ENCODE measurements at places on chromosomes 3 and 15.
A peak's percentile ranks its signal among the peaks of the same experiment; 100 is the strongest.

DNA sequence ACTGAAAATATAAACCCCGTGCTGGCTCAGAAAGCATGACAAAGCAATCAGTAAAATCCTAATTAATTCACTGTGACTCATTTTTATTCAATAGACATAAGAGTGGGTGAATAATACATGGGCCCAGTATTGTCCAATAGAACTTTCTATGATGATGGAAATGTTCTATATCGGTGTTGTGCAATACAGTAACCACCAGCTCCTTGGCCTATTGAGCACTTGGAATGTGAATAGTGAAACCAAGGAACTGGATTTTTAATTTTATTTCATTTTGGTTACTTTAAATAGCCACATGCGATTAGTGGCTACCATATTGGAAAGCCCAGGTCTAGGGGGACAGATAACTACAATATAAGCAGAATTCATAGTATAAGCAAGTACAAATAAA lies 69.8 kb upstream of the PPP2R3A start:
- no peak for DNase-seq

- DNase-seq, result no peak
These were observed 25.5 kb upstream of the ATP8B4 start for GRCh38 chr15:50144341-50145120.

DNA sequence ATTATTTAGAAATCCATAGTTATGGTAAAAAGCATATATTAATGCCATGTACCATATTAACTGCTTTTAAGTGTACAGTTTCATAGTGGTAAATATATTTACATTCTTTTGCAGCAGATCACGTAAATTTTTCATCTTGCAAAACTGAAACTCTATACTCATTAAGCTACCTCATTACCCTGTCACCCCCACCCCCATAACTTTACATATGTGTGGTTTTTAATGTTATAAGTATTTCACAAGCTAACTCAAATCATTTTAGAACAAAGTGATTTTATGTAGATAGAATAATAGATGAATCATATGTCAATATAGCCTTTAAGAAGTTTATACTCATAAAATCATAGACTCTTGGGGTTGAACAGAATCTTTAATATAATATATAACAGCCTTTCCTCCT lies 7.1 kb upstream of the TP63 start:
- no peak for DNase-seq

- DNase-seq, result no peak
These were observed 429.4 kb downstream of the EDEM1 start for GRCh38 chr3:5616873-5617272.

DNA sequence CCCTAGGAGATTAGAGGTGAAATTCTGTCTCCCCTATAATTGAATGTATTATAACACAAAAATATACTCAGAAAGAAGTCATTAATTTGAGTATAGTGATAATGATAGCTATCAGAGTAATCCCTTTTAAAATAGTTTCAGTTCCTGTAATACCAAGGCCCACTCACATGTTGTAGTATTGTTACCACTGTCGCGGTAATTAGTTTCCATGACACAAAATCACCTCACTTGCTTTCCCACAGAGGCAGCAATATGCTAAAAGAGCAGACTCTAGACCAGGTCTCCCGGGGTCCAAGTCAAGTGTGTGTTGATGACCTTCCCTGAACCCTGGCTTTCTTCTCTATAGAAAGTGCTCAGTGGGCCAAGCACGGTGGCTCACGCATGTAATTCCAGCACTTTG lies 39.5 kb upstream of the NSMCE3 start:
- no peak for DNase-seq

GRCh38 chr15:90435652-90436337 lies 47.8 kb downstream of the IQGAP1 start:
- no peak for DNase-seq

- peak; percentile 9 for DNase-seq
These were observed 24.8 kb downstream of the AADAC start for GRCh38 chr3:151838574-151839312.

GRCh38 chr3:76040946-76041345 lies 255.6 kb upstream of the ZNF717 start:
- DNase-seq, result no peak

DNA sequence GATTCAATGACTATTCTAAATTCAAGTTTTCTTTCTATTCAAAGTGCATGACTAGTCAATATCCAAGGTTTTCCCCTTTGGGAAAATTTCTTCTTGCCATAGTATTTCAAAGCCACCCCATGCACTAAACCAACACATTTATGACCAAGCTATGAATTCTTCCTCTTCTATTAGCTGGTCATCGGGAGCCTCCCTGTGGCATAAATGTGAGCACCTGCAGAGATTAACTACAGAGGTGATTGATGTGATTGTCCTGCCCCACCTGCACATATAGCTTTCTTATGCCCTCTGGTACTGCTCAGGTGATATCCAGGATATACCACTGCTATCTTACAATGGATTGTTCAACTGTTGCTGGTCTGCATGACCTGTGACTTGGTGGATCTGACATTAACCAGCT lies 694.9 kb downstream of the ZBBX start:
- no peak for DNase-seq

GRCh38 chr3:94716326-94717018 lies 653.6 kb downstream of the NSUN3 start:
- DNase-seq, result no peak

- no peak for DNase-seq
These were observed 81.8 kb downstream of the WWTR1 start for GRCh38 chr3:149575961-149576564.

GRCh38 chr15:70488941-70489848 lies 274.2 kb downstream of the UACA start:
- DNase-seq, result no peak

DNA sequence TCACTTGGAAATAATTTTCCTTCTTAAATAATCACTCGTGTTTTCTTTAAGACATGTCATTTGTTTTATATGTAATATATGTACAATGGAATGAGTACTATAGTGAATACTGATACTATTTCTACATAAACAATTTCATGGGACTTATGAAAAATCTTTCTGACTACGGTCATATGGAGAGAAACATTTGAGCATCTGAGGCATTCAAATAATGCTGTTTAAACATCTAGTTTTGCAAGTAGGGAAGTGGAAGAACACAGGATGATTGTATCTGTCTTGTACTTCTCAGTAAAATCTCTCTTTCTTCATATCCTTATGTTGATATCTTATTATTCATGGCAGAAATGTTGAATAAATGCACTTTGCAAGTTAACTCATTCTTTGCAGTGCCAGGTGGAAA lies 599.5 kb upstream of the KCNMB2 start:
- no peak for DNase-seq

- no peak for DNase-seq
These were observed 156.6 kb downstream of the NR1D2 start for GRCh38 chr3:24101676-24102168.

DNA sequence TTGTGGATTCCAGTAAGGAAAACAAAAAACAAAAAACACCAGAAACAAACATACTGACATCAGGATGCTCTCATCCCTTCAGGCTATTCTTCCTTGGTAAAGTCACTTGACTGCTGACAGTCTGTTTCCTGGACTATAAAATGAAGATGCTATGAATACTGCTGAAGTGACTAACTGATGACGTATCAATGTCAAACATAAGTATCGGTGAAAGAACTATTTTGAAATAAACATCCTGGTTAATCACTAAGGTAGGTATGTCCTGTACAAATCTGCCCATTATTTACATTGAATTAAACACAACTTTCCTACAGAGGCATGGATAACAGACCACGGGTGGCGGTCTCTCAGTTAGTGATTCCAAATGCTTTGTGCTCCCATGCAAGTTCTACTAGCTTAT lies 45.9 kb downstream of the CHAC1 start:
- no peak for DNase-seq

DNA sequence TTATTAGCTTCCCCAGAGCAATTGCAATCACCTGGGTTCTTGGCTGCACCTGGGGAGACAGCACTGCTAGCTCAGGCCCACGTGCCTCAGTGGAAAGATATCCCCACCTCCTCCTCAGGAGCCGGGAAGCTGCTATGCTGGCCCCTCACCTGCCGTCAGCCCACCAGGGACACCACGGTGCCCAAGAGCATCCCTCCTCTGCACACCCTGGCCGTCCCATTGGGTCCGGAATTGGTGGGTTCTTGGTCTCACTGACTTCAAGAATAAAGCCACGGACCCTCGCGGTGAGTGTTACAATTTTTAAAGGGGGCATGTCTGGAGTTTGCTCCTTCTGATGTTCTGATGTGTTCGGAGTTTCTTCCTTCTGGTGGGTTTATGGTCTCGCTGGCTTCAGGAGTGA lies 72.3 kb upstream of the MEF2A start:
- no peak for DNase-seq

- no peak for DNase-seq
These were observed 871.8 kb upstream of the NR2F2 start for GRCh38 chr15:95458721-95459120.

- no peak for DNase-seq
These were observed 6.0 kb upstream of the LIPH start for GRCh38 chr3:185558395-185558794.

DNA sequence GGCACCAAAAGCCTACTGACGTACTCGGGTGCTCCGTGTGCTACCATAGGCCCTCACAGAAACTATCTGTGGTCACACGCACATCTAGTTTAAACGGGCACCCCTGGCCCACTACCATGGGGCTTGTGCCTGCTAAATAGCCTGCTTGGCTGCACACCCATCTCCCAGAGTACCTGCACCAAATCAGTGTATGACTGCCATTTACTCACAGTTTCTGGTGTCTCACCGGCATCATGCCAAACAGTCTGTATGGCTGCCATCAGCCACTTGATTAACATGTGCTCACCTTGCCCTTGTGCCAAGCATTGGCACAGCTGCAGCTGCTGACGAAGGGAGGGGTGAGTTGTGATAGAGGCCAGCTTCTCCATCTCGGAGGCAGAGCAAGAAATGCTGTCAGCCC lies 232.7 kb downstream of the IGSF11 start:
- no peak for DNase-seq

DNA sequence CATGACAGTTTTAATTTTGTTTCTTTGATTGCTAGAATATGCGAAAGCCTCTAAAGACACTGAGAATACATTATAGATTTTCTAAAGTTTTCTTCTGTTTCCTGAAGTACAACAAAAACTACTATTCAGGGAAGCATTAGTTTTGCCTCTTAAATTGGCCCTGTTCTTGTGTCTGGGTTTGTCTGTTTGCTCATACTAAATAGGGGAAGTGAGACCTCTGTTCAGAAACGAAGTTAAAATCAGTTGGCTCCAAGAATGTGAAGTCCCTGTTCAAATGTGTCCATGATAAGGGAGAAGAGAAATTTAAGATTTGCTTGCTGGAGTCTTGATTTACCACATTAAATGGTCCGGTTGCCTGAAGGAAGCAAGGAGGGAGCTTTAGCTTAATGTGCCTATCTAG lies 327.3 kb upstream of the GBE1 start:
- DNase-seq, result no peak

GRCh38 chr3:14283092-14283812 lies 104.6 kb downstream of the LSM3 start:
- DNase-seq, result no peak

DNA sequence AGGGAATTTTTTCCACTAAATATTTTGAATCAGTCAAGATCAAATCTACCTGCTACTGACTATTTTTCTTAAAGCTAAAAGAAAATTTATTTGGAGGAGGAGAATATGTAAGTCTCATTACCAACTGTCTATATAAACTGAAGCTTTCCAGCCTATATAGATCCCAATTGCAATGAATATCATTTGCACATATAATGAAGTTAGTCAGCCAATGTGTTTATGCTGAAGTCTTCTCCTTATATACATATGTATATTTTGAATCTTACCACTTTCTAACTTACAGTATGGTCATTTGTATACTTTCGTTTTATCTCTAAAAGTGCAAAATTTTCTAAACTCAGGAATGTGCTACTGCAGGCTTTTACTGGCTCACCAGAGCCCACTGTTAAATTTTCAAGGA lies 136.5 kb downstream of the SYNPR start:
- DNase-seq, result no peak

- no peak for DNase-seq
These were observed 35.1 kb downstream of the EAF1 start for GRCh38 chr3:15462451-15462850.

DNA sequence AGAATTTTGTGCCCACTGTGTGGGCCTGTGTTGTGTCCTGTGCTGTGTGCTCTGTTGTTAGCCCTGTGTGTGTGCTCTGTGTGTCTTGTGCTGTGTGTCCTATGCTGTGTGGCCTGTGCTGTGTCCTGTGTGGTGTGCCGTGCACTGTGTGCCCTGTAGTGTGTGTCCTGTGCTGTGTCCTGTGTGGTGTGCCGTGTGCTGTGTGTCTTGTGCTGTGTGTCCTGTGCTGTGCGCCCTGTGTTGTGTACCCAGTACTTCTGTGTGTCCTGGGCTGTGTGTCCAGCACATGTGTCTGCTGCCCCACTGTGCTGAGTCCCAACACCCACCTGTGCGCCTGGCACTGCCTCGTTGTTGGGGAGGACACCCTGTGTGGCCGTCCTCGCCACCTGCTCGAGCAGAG lies 53.2 kb upstream of the CHRNA7 start:
- DNase-seq, result no peak

DNA sequence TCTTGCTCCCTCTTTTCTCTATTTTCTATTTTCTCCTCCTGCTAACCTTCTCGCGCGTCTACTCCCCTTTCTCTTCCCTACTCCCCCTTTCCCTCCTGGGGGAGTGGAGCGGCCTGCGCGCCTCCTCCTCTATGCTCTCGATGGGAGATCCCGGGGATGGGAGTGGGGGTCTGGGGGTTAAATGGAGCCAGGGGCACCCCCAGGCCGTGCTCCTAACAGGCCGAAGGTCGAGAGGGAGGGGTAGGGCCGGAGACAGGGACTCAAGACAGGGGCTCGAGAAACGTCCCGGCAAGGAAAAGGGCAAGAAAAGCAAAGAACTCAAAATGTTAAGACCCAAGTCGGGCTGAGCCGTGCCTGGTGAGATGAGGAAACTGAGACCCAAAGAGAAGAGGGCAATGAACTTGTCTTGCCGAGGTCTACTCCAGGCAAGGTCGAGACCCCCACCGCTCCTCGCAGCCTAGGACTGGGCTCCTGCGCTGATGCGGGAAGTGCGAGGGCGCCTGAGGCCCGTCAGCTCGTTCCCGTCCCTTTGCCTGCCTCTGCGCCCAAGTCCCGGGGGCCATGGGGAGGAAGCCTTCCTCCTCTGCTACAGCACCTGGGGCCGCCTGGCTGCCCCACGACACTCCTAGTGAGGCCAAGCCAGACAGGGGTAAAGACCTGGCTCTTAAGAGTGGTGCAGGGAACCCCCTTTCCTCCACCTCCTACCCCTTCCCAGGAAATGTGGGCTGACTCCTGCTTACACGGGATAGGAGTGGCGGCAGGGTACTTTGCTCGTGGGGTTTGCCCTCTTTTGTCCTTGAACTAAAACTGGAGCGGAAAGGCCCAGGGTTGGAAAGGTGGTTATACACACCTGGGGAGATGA lies 770 bp upstream of the MEGF11 start:
- DNase-seq, result no peak

- no peak for DNase-seq
These were observed 179.0 kb upstream of the PFN2 start for GRCh38 chr3:150149651-150150051.

DNA sequence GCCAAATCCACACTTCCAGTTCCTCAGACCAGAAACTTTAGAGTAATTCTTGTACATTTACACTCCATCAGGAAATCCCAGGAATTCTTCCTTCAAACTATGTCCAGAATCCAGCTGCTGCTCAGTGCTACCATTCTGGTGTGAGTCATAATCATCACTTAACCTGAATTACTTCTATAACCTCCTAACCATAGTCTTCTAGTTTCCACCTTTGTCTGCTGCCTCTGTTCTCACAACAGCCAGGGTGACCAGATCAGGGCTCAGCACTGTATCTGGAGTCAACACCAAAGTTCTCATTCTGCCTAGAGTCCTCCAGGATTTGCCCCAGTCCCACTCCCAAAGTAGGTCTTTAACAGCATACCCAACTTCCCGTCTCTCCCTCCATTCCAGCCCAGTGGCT lies 3.4 kb downstream of the CLDND1 start:
- DNase-seq, result no peak

Data from stimulated activated CD4-positive, alpha-beta T cell treated with anti-CD3 and anti-CD28 coated beads, Interleukin-4, amount 100 ng/mL, for 48 hours (primary cell).